Esophagus mucosa (tissue), 1 donor: ENCODE measurements at places on chromosomes 7 and 10. TPM values are rescaled to one million over a fixed set of nuclear protein-coding genes. Genes with fewer than 3 reads are reported as not detected.

LRRTM3 gene
- total RNA-seq: not detected

ZNF117 gene
- 10.7 TPM for total RNA-seq

AGK gene
- total RNA-seq: 18.6 TPM

ADAMTS14 gene
- 0.64 TPM for total RNA-seq

TAS2R60 gene
- 0.32 TPM for total RNA-seq

ENO4 gene
- total RNA-seq: not detected

POLD2 gene
- total RNA-seq: 104 TPM
